Mesothelial cell of epicardium (in vitro differentiated cells): ENCODE measurements at places on chromosomes 16 and 17. TPM values are rescaled to one million over a fixed set of nuclear protein-coding genes. Genes with fewer than 3 reads are reported as not detected.

The CX3CL1 gene
- total RNA-seq: 2.3 to 3.1 TPM (median 2.5 TPM) in 3 replicates

- H3K27ac ChIP-seq: peak overlapping the region; percentile 87
- peak; percentile 77 for DNase-seq
- peaks cover 14% of the 10 kb centered on the region for H3K27me3 ChIP-seq
- peaks cover 30% of the 10 kb centered on the region for H3K4me1 ChIP-seq
- H3K36me3 ChIP-seq: peaks cover 25% of the 10 kb centered on the region
- H3K4me3 ChIP-seq: peak overlapping the region; percentile 92
Observed at GRCh38 chr17:79778504-79779083, 646 bp downstream of the CBX2 start.

DNA sequence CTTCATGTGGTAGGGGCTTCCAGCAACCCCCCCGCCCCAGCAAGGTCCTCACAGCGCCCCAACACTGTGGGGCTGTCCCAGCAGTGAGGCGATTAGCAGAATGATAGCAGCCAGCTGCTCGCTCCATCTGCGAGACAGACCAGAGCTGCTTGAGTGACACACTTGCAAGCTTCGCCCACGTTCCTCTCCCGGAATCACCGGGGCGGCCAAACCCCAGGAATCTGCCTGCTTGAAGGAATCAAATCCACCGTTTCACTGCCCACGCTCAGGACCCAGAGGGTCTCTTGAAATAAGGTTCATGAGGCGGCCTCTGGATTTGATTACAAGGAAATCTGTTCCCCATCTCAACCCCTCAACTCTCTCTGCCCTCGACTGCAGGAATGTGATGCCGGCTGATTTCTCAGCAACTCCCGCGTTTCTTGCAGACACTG, 356.0 kb downstream of the C16orf95 start:
- H3K4me3 ChIP-seq: no peak overlapping the region
- H3K4me1 ChIP-seq: peaks cover 63% of the 10 kb centered on the region
- DNase-seq: no peak
- H3K27me3 ChIP-seq: no peaks in the 10 kb centered on the region
- no peaks in the 10 kb centered on the region for H3K36me3 ChIP-seq

DNA sequence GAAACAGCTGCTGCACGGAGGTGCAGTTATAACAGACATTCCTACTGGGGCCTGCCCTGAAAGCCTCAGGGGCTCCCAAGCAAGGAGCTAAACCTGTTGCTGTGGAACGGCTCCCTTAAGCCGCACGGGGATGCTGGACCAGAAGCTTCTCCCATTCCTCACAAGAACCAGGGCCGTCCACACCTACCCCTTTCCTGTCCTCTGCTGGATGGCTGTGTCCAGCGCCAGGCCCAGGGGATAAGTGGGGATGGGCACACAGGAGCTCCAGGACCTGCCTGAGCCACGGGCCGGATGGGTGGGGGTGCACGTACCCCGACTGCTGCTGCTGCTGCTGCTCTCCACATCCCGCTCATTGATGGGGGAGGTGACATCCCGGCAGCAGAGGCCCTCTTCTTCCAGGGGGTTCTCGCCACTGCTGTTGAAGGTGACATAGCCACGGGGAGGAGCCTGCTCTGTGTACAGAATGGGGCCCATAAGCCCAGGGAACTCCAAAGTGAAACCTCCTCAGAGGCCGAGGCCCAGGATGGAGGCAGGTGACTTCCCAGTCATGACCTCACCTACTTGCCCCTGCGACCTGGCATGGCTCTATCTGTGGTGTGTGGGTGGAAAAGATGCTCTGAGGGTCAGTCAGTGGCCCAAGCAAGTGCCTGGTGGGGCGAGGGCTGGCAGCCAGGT, 8.6 kb downstream of the NUDT16L1 start:
- peaks cover 21% of the 10 kb centered on the region for H3K36me3 ChIP-seq
- no peak for DNase-seq
- no peaks in the 10 kb centered on the region for H3K4me1 ChIP-seq
- no peak overlapping the region for H3K27ac ChIP-seq

The GLTPD2 gene
- total RNA-seq: 0.22 TPM in 1 of 3 replicates, not detected in the others

The SLC5A11 gene
- total RNA-seq: 0.22 to 0.32 TPM in 2 of 3 replicates, not detected in the other
